ENCODE measurements at places on chromosomes 4 and X.

- DNase-seq: no peak
Observed at GRCh38 chr4:22739968-22740367, 47.2 kb downstream of the GBA3 start.

- no peak for DNase-seq
Observed at GRCh38 chrX:142828129-142828528, 197.6 kb upstream of the SPANXN4 start.

DNA sequence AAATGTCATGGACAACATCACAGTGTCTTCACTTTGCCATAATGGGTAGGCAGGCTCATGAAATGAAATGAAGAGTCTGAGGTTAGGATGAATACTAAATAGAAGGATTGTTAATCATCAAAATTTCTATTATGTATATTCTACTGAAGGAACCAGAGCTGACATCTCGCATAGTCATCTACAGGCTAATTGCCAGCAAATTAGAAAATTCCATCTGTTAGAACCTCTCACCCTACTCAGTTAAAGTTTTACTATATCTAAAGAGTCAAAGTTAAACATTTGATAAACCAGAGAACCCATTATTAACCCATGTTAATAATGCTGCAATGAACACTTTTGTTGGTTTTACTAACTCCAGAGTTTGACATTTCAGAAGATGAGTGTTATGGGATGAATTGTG is 114.6 kb downstream of the ARHGAP6 start:
- no peak for DNase-seq

DNA sequence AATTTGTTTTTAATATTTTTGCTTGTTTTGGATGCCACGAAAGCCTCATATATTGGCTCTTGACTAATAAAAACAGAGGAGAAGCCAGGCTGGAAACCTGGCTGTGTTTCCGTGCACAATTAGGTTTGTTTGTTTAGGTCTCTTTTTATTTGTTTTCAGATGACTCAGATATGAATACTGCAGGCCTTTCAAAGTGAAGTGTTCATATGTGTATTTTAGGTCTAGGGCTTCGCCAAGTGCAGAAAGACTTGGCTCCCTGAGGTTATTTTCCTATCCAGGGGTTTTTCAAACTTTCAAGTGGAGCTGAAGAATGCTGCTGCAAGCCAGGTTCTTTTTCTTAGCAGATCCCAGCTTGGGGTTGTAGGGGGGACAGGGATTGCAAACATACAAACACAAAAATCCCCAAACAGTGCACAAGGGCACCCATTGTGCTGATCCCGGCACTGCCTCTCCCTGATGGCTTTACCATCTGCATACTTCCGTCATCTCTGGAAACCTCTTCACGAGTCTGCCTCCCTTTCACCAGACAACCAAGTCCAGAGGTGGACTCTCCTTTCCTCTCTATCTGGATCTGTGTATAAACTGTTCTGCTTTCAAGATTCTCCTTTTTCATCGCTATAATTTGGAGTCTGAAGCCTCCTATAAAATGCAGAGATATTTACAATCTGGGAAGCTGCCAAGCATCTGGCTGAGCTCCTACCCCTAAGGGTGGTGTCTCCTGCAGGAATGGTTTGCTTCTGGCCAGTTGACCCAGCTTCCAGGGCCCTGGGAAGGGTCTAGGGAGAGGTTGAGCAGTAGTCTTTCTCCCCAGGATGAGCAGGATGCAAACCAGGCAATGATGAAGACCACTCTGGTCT is 108.6 kb downstream of the SMIM20 start:
- DNase-seq: no peak

DNA sequence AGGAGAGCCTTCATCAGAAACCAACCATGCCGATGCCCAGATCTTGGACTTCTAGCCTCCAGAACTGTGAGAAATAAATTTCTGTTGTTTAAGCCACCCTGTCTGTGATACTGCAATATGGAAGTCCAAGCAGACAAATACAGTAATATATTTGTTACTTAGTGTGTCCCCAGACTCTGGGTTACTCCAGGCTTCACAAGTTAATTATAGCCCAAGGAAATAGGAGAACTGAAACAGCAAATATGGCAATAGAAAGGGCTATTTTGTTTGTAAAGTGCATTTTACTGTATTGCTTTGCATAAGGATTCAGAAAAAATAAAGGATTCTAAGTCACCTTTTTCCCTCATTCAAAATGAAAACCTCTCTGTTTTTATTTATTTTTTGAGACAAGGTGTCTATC is 15.7 kb downstream of the TIGD4 start:
- no peak for DNase-seq

Data from caudate nucleus (tissue), 63 donors.